Posterior vena cava (tissue), 2 donors: ENCODE measurements at places on chromosomes 11 and 22. TPM values are rescaled to one million over a fixed set of nuclear protein-coding genes. Genes with fewer than 3 reads are reported as not detected.

Gene PAMR1
- total RNA-seq = 13.0 TPM

Gene POTEH
- total RNA-seq = not detected

Gene CD6
- 0.43 TPM for total RNA-seq

DNA sequence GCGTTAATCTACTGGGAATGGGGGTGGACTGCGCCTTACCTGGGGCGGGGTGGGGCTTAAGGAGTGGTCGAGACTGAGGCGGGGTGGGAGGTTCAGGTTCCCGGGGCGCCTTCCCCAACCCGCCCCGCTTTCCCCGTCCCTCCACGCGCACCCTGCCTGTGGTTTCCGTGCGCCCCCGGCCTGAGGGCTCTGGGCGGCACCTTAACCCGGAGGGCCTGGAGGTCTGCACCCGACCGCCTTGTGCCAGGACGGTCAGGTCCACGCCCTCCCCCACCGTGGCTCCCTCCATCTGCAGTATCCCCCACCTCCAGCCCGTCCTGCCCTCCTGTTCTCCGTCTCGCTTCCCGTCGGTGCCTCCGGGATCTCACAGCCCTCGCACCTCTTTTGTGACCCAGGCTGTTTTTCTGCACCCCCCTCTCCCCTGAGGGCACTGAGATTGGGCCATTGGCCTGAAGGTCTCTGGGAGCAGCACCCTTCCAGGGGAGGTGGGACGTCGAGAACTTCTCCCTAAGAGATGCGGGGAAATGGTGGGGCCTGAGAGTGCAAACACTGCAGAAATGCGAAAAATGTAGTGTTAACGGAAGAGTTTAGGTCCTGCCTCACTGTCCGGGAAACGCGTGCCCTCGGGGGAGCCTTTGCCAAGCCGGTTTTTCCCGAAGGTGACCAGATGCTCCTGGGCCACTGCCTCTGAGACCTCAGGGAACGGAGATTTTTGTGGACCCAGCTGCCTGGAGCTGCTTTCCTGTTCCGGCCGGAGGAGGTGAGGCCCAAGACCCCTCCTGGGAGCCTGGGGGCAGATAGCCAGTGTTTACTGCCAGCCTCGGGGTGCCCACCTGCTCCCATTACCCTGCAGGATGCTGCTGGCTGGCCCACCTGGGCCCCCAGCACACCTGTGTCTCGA, 1.2 kb upstream of the ASCL2 start:
- DNase-seq = no peak

- no peak for DNase-seq
These were observed 859.0 kb downstream of the FAM181B start for GRCh38 chr11:81874635-81875034.

DNA sequence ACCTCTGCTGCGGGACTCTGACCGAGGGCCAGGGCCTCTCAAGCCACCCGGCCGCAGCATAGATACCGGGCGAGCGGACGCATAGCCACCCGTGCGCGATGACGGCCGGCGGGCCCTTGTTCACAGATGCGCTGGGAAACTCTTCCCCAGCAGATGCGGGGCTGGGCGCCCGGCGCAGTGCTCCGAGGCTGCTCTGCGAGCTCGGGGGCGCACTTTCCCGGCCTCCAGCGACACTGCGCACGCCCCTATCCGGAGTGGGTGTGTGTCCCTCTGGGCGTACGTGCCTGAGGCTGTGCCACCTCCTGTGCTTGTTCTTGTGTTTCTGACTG, 104.7 kb upstream of the E2F8 start:
- peak; percentile 83 for DNase-seq

DNA sequence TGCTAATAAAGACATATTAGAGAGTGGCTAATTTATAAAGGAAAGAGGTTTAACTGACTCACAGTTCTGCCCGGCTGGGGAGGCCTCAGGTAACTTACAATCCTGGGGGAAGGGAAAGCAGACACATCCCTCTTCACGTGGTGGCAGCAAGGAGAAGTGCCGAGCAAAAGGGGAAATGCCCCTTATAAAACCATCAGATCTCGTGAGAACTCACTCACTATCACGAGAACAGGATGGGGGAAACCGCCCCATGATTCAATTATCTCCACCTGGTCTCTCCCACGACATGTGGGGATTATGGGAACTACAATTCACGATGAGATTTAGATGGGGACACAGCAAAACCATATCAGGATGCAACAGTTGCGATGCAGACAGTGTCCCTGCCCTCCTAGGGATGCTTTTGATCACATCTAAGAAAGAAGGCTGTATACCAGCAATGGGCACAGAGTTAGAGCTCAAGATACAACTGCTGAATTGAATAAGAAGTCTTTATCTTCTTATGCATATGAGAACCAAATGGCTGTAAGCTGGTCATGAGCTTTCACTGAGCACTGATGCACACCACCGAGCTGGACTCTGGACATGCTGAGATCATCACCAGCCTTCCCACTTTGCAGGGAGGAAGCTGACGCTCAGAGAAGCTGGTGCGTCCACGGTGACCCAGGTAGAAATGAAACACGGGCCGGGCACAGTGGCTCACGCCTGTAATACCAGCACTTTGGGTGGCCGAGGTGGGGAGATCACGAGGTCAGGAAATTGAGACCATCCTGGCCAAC, 255.2 kb downstream of the MN1 start:
- no peak for DNase-seq

DNA sequence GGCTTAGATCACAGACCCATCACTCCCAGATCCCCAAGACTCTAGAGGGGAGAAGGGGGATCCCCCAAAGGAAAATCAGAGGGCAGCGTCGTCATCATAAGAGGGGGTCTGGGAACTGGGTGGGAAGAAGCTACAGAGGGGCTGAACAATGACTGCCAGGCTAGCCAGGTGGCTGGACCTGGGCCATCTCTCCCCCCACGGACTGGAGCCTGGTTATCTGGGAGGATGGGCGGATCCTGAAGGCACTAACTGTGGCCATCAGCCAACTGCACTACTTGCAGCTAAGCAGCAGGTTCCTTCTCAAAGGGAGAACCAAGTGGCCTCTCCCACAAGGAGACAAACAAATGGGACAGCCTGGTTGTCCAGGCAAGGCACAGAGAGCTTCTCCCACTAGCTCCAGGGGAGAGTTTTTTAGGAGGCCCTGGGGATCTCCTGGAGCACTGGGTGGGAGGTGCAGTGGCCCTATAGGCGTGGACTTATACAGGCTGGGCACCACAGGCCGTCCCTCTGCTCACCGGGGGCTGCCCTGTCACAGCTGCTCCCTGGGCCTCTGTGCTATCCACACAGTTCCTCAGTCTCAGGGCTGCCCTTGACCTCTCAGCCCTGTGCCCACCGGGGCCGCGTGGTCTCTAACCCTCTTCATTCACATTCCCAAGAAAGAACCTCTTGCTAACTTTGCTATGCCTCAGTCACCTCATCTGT, 15.4 kb downstream of the P2RY6 start:
- DNase-seq = no peak

DNA sequence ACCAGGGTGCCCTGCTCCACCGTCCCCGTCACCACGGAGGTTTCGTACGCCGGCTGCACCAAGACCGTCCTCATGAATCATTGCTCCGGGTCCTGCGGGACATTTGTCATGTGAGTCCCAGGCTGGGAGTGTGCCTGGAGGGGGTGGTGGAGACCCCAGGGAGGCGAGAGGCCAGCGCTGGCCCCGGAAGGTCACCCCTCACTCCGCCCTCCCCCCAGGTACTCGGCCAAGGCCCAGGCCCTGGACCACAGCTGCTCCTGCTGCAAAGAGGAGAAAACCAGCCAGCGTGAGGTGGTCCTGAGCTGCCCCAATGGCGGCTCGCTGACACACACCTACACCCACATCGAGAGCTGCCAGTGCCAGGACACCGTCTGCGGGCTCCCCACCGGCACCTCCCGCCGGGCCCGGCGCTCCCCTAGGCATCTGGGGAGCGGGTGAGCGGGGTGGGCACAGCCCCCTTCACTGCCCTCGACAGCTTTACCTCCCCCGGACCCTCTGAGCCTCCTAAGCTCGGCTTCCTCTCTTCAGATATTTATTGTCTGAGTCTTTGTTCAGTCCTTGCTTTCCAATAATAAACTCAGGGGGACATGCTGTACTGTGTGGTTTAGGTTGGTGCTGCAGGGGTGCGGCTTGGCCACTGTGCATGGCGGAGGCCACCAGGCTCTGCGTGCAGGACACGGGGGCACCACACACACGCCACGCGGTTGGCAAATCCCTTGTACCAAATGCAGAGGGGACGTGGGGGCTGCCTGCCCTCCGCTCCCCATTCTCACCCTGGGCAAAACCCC, 35.4 kb downstream of the MUC2 start:
- peak; percentile 70 for DNase-seq
